ENCODE measurements at places on chromosomes 11 and 22.

- no peak for DNase-seq
These were observed 10.5 kb downstream of the YWHAH start for GRCh38 chr22:31954535-31955523.

DNA sequence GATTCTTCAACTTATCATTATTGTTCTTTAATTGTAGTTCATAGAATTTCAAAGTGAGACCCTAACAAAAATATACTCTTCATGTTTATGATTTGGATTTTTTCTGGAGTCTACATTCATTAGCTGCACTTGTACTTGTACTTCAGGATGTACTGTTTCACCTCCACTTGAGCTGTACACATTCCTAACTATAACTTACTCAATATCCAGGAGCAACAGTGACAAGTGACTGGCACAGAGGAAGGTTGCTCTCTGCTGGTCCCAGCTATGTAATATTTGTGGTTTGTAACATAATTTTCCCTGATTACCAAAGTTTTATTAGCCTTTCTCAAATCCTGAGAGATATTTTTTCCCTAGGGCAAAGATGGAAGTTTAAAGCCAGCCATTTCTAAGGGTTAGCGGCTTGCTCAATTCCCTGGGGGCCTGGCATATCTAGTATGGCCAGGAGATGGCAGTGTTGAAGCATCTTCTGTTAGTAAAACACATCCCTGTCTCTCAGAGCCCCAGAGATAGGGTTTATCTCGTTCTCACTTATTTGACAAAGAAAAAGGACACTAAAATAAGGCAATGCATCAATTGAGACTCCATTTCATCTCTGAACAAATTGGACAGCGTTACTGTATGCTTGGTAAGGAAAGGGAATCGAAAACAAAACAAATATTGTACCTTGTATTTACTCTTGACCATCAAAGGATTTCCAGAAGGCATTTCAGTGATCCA, 14.2 kb downstream of the OR52A5 start:
- no peak for DNase-seq

DNA sequence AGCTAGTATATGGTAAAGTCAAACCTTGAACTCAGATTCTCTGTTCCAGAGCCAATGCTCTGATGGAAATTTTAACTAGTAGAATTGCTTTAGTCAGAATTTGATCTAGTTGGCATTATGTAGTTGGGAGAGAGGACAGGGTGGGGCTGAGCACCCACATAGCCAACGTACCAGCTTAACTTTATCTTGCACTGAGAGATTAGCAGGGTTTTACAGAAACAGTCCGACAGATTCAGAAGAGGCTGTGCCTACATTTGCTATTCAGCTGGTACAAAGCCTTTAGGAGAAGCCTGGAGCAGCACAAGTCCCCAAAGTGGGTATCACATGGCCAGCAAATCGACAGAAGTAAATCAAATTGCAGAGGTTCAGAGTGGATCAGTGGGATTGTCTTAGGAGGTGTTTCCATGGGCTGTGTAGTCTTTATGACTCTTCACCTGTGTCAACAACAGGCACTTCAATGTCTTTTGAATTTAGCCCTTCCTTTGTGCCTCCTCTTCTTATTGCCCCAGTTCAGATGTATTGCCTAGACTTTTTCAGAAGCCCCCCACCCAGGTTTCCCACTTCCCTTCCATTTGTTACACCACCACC, 7.3 kb upstream of the CSRP3 start:
- DNase-seq: no peak

- DNase-seq: no peak
These were observed 9.5 kb downstream of the DCHS1 start for GRCh38 chr11:6646071-6646470.

DNA sequence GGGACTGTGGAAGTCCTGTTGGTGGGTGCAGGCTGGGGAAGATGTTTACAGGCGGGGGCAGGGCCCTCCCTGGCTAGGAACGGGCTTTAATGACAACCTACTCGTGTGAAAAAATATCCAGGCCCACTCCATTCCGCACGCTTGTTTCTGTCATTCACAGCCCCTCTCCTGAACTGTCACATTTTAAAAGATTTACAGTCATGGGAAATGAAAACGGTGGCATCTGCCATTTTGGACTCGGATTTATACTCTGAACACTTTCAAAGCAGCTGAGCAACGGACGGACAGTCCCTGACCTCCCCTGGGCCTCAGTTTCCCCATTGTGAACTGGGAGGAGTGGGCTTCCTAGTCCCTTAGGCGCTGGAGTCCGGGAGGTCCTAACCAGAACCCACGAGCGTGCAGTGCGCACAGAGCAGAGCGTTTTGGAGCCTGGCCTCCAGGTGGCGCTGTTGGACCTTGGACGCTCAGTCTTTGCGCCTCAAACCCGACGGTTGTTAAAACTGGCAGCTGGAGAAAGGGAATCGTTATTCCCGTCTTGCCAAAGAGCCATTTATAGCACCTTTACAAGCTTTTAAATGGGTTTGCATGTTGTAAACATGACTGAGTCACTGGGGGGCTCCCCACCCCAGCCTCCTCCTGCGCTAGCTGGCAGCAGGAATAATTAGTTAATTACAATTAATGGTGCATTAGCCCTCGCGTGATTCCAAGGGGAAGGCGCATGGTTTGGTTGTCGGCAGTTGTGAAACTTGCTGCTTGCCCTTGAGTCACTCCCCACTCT, 75.3 kb downstream of the FBLN1 start:
- DNase-seq: no peak

DNA sequence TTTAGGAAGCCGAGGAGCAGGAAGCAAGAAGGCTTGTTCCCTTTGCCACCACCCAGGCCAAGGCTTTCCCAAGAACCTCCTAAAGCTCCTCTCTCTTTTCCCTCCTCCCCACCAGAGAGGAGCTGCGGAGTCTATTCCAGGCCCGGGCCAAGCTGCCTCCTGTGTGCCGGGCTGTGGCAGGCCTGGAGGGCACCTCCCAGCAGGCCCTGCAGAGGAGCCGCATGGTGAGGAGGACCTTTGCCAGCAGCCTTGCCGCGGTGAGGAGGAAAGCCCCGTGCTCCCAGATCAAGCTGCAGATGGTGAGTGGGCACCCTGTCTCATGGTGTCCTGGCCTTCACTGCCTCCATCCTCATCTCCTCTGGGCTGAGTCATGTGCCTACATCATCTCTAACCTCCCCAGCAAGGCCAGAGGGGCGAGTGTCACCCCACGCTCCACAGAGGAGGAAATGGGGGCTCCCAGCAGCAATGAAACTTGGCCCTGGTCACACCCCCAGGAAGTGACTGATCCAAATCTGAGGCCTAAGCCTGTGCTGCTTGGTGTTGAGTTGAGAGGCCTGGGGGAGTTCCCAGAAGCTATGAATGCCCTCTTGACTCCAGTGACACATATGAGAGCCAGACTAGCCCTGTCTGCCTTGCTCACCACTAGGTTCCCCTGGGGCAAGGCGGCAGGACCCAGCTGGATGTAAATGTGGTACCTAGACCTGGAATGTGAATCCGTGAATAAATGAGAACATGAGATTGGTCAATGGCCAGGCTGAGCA, 104.2 kb downstream of the MYO18B start:
- DNase-seq: no peak

GRCh38 chr22:24834845-24835570, 29.0 kb downstream of the SGSM1 start:
- no peak for DNase-seq

DNA sequence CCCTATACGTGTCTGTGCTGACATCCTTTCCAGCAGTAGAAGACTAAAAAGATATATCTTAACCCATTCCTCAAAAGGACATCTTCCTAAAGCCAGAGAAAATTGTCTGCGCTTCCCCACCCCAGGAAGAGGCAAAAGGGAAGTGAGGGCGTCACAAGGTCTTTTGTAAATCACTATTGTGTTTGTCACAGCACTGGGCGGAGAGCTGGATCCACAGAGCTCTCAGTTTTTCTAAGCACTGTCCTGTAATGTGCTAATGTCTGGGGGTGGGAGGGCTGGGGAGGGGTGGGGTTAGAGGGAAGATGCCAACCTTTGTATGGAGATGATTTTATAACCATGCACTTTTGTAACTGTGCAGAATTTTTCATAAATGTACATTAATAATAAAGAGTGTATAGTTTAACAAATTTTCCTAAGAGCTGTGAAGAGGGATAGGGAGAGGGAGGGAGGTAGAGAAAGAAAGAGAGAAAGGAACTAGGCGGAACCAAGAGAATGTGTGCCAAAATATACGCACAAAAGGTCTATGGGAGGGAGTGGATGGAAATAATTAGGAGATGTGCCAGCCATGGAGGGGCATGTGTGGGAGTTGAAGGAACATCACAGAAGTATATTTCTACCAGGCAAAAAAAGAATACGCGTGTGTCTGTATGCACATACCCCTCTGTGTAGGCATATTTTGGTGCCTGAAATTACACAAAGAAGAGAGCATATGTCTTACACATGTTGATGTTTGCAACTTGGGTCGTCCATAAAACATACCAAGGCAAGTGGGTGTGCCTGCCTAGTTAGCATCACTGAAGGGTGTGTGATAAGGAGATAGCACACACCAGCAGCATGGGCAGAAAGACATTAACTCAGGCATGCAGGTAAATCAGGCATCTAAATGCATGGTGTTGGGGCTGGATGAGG, 9.8 kb downstream of the LRRC55 start:
- DNase-seq: no peak

All from NCI-H2081 treated with DMSO at 0.1 percent for 48 hours (cell line).